ENCODE measurements at places on chromosomes 5 and 9. TPM values are rescaled to one million over a fixed set of nuclear protein-coding genes. Genes with fewer than 3 reads are reported as not detected.

DNA sequence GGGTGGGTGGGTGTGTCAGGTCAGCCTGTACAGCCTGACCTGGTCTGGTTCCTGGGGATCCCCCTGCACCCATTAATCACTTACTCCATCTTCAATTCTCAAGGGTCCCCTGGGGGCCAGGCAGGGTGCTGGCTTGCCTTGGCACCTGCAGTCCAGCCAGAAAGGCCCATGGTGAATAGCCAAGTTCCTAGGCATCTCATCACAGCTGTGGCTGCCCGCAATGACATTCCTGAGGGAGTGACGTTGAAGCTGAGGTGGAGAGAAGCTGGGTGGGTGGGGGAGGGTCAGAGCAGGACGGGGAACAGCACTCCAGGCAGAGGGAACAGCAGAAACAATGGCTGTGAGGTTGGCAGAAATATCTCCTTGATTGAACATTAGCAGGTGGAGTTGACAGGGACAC, 10.6 kb downstream of the HMCN2 start:
- peak; percentile 81 for DNase-seq

GRCh38 chr5:2872676-2873075, 121.2 kb upstream of the IRX2 start:
- no peak for DNase-seq

- peak; percentile 50 for DNase-seq
Measured at GRCh38 chr9:112873773-112874405, 16.8 kb downstream of the SLC46A2 start.

- no peak for DNase-seq
Measured at GRCh38 chr5:94775088-94775487, 156.6 kb downstream of the SLF1 start.

Gene PCDHB2
- 0.36 TPM for total RNA-seq

DNA sequence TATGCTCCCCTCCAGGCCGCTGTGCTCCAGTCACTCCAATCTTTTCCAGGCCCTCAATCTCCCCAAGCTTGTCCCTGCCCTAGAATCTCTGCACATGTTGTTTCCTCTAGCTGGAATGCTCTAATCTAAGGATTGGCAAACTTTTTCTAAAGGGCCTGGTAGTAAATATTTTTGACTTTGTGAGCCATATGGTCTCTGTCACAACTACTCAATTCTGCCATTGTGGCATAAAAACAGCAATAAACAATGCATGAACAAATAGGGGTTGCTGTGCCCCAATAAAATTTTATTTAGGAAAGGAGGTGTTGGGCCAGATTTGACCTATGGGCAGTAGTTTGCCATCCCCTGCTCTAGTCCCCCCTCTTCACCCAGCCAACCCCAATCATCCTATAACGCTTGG, 150.5 kb upstream of the LRRTM2 start:
- DNase-seq: no peak

Gene LHX6
- total RNA-seq: under 0.01 TPM

GRCh38 chr5:3896098-3896497, 300.5 kb downstream of the IRX1 start:
- DNase-seq: no peak

GRCh38 chr9:19032406-19032805, 603 bp downstream of the SAXO1 start:
- no peak for DNase-seq

Gene REXO4
- total RNA-seq: 16.1 TPM

GRCh38 chr5:41118177-41118576, 47.0 kb upstream of the MROH2B start:
- no peak for DNase-seq

DNA sequence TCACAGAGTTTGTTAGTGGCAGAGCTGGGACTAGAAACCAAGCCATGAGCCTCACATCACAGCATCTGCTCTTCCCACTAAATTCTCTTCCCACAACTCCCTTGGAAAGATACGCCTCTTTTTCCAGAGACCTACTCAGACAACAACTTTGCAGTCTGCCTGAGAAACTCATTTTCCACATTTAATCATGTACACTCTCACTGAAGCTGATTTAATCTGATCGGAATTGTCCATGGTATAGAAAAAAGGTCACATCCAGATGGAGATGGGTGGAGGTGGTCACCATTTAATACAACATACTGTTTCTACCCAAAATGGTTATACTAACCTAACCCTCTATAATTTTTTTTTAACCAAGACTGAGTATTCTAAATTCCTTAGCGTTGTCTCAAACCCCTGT, 366.2 kb downstream of the ENC1 start:
- no peak for DNase-seq

- DNase-seq: no peak
Measured at GRCh38 chr5:44486591-44486990, 97.4 kb upstream of the FGF10 start.

Gene OGN
- not detected for total RNA-seq

GRCh38 chr5:5473226-5473625, 50.7 kb downstream of the ICE1 start:
- DNase-seq: peak; percentile 72

Data from IMR-90 (cell line).